ENCODE measurements at places on chromosomes 16 and 17. TPM values are rescaled to one million over a fixed set of nuclear protein-coding genes. Genes with fewer than 3 reads are reported as not detected.

GRCh38 chr17:32287804-32288511 lies 22.3 kb downstream of the RHBDL3 start:
- no peak for DNase-seq

The DHRS7C gene
- total RNA-seq: not detected

- DNase-seq: no peak
These were observed 2.8 kb upstream of the ALDOC start for GRCh38 chr17:28579526-28579925.

DNA sequence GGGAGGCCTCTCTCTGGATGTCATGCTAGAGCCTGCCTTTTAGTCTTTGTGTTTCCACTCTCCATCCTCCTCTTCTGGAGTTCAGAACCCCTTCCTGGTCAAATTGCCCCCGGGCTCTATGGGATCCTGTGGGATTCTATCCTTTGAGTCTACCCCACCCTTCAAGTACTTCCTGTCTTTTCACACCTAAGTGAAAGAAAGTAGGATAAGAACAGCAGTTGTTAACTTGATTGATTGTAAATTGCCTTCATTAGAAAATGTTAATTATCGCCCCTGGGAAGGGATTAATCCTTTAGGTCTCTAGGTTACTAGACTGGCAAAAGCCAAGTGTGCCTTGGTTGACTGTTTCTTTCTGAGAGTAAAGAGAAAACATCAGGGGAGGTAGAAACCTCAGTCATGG lies 30.1 kb downstream of the PRKCB start:
- DNase-seq: no peak

DNA sequence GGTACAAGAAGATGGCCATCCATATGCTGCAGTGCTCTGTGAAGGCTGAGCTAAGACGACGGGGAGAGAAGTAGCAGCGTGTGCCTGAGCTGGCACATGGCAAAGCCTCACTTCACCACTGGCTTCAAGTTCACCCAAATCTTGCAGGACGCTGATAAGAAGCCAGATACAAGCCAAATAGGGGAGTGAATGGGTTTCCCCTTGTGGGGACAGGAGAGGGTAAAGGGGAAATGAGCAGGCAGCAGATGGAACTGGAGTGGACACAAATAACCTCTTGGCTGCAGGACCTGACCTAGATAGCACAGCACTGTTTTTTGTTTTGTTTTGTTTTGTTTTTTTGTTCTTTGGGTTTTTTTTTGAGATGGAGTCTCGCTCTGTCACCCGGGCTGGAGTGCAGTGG lies 21.0 kb upstream of the PITPNA start:
- no peak for DNase-seq

DNA sequence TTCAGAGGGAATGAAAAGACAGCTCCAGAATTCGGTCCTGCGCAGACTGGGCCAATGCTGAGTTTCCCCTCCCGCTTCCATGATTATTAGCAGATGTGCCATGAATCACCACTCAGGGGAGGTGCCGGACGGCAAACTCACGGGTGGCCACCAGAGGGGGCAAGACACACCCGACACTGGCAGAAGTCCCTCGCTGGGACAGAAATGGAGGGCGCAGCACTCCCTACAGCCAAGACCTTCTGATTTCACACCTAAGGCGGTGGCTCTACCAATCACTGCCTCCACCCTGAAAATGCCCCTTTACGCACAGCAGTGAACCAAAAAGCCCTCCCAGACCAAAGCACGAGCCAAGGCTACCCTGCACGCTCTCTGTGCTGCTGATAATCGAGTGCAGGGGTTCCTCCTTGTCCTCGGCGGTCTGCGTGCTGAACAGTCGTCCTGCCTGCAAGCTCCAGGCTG lies 26.8 kb downstream of the TRAP1 start:
- DNase-seq: peak; percentile 91

The TNFRSF12A gene
- 307 TPM for total RNA-seq

- DNase-seq: no peak
These were observed 4.7 kb upstream of the CUEDC1 start for GRCh38 chr17:57959929-57960328.

- peak; percentile 45 for DNase-seq
These were observed 256.9 kb downstream of the C16orf95 start for GRCh38 chr16:87060034-87060986.

DNA sequence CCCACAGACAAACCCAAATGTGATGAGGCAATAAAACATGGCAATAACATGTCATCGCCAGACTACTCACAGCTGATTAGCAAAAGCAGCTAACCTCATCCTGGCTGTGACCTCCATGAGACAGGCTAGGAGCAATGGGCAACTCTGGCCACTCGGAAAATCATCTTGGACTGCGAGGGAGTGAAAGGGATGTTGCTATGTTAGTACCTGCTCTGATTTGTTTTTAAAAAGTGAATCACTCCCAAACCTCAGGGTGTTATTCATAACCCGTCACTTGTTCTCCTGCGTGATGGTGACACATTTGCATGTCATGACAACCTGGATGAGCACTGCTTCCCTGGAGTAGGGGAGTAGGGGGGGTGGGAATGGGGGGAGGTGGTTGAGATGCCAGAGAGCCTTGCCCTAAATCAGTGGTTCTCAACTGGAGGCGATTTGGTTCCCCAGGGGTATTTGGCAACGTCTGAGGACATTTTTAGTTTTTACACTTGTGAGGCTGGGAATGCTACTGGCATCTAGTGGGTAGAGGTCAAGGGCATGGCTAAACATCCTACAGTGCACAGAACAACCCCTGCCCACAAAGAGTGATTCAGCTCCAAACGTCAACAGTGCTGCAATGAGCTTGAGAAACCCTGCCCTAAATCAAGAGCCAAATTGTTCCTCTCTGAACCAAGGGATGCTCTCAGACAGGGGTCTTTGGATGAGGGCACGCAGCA lies 241.7 kb downstream of the SOX9 start:
- DNase-seq: peak; percentile 88

The CWC25 gene
- 17.3 TPM for total RNA-seq

- peak; percentile 69 for DNase-seq
These were observed at the start of gene GJC1 for GRCh38 chr17:44829523-44830358. TSS of gene GJC1 (minus strand) at chr17:44830287. CDS start at chr17:44805817, 24,470 bp downstream.

DNA sequence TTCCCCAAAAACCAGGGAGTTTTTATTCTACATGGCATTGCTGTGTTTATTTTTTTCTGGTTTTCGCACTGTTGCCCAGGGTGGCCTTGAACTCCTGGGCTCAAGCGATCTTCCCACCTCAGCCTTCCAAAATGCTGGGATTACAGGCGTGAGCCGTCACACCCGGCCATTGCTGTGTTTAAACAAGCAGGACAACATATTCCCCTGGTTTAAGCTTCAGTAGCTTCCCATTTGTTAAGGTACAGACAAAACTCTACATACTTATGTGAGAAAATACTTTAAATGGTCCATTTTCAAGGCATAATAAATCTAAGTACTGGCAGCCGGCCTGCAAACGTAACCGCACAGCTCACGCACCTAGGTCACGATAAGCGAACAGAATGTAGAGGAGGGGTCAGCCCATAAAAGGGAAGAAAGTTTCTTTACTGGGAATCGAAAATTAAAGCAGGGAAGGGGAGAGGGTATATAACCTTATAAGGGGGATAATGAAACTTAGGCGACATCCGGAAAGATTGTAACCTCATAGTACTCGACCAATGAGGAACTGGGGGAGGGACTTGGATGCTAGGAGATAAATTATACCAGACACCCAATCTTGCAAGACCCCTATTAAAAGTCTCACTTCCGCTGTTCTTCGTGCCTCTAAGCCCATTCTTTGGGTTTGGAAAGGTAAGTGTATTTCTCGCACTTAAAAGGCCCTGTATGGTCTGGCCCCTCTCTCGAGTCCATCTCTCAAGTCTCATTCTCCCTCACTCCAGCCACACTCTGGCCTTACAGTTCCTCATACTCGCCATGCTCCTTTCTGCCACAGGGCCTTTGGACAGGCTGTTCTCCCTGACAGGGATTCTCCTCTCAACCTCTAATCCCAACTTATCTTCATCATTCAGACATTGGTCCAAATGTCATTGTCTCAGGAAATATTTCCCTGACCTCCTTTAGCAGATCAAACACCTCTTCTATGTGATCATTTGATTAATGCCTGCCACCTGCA lies 59.2 kb downstream of the TEX14 start:
- no peak for DNase-seq

GRCh38 chr17:79814127-79814973 lies 17.5 kb upstream of the CBX8 start:
- no peak for DNase-seq

DNA sequence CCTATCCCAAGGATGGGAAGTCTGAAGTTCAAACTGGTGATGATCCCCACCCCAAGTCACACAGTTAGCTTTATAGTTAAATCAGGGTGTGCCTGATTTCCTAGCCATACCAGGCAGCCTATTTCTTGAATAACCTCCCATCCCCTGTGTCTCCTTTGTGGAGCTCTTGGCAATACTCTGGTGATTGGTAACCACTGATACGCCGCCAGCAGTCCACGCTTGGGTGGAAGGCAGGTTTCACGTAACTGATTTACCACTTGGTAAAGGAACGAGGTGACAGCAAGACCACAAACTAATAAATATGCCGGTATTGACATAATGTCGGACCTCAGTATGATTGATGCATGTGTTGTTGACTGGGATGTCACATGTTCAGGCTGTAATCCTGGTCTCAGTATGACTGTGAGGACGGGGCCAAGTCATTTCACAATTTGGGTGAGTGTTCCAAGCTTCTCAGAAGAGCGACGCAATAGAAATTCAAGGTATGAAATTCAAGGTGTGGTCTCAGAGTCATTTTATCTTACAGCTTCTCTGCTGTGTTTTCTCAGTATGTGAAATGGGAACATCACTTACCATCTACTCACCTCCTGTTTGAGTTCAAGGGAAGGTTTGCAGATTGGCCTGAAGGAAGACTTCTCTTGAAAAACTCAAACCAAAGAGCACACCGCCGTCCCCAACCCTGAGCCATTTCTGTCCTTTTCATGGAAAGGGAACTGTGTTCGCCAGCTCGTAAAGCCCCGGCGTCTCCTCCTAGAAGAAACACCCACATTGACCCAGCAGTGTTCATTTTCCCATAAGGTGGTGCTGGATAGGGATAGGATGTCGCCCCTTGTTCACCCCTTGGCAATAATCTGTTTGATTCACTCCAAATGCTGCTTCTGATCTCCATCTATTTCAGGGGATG lies 678.9 kb downstream of the WWOX start:
- no peak for DNase-seq

DNA sequence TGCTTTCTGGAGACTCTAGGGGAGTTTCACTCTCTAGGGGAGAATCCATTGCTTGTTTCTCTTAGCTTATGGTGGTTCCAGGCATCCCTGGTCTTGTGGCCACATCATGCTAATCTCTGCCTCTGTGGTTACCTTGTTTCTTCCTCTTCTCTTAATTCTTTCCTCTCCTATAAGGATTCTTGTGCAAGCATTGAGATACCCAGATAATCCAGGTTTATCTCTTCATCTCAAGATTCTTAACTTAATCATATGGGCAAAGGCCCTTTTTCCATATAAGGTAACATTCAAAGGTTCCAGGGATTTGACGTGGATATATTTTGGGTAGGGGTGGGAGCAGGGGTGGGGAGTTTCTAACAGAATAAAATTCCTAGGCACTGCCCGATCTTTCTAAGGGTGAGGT lies 32.6 kb downstream of the FAM20A start:
- no peak for DNase-seq

DNA sequence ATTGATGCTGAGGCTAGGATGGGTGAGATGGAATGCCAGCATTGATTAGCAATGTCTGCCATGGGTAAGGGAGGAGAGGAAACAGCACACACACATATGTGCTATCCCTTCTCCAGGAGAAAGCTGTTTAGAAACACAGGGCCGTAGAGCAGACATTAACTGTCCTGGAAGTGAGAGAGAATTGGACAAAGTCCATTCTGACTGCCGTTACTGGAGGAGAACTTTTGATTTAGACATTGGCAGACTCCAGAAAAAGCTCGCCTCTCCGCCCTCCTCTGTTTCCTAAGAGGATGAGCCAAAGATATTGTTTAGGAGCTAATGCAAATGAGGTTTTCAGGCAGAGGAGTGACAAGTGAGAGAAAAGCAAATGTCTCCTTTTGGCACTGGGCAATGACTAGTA lies 237.0 kb downstream of the HAPSTR1 start:
- DNase-seq: no peak

DNA sequence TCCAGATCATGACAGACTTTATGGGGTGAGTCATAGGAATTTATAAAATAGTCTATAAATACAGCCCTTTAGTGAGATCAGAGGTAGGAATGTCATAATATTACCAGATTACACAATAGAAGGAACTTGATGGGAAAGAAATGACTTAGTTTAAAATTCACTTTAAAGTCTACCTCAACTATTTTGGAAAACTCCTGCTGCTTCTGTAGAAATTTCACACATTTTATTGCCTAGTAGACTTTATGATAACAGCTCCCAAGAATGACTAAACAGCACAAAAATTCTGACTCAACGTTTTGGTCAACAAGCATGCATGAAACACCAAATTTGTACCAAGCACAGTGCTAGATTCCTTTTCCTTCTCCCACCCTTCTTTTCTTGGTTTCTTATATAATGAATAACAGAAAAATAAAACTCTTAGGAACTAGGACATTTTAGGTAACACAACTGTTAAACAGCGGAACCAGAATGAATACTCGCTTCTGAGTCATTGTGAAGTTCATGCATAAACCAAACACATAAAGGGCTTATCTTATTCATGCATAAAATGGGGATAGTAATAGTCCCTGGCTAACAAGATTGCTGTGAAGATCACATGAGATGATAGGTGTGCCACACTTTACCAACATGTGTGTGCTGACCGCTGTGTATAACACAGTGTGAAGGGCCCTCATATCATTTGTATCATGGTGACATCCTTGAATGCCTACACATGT lies 243.9 kb downstream of the CDH8 start:
- DNase-seq: no peak

GRCh38 chr17:63692195-63692816 lies 7.6 kb downstream of the LIMD2 start:
- DNase-seq: no peak

DNA sequence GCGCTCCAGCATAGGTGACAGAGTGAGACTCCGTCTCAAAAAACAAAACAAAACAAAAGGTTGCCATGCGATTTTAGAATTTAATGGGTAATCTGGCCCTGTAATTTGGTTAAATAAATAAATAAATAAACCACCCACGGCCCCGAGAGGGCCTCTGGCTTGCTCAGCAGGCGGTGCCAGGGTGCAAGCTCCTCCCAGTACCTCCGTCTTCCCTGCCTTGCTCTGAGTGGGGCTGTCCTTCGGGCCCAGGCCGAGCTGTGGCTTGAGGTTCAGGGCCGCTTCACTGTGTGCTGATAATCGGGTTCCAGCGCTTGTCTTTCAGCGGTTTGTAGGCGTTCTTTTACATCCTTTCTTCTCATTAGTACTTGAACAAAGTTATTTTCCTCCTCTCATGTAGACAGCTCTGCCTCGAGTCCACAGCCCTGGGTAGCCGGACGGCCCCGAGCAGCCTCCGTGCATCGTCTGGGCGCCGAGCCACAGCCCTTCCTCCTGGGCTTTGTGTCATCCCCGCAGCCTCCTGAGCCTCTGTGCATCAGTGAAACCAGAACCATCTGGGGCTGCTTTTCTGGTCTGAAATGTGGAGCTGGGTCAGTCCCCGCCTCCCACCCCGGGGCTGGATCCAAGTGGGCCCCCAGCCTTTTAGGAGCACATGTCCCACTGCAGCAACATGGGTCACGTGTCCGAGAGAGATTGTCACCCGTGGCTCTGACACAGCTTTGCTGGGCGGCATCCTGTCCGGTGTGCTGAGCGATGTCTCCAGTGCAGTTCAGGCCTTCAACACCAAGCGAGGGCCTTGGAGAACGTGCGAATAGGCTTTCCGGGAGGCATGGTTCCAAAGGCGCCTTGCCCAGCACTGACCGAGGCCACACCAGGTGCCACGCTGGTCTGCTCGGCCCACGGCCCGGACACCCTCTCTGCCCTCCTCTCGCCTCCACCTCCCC lies 157.4 kb upstream of the CHMP6 start:
- peak; percentile 80 for DNase-seq
